ENCODE measurements at places on chromosomes 5 and 9.

DNA sequence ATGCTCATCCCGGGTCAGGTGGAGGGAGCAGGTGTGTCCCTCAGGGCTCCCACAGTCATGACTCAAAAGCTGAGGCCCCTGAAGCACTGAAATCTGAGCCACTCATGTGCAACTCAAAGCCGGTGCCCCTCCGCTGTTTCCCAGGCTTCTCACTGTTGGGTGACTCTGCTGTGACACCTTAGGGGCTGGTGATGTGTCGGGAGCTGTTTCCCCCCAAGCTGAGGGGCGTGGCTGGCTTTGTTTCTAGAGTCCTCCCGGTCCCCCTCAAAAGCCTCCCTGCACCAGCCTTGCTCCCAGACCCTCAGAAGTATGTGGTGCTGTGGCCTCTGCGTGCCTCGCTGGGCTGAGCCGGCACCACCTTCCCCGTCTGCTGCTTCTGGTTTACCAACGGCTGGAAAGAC, 39.7 kb downstream of the PLPP7 start:
- no peak for DNase-seq

GRCh38 chr5:9512457-9512856, 33.4 kb downstream of the SEMA5A start:
- DNase-seq, result no peak

DNA sequence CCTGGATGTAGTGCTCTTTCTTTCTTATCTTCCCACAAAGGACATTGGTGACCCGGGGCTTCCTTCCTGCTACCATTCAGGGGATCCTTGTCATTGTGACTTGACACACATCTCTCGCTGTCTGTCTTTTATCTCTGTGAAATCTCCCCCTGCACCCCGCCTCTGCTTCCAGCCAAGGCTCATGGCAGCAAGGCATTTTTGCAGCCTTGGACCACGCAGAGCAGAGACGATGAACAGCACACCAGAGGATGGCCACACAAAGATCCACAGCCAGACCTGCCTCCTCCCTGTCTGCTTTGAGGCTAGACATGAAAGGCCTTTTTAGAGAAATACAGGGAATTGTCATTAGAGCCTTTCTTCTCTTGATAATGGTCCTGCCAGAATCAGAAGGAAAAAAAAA, 549.1 kb downstream of the CDK5RAP2 start:
- DNase-seq, result no peak

DNA sequence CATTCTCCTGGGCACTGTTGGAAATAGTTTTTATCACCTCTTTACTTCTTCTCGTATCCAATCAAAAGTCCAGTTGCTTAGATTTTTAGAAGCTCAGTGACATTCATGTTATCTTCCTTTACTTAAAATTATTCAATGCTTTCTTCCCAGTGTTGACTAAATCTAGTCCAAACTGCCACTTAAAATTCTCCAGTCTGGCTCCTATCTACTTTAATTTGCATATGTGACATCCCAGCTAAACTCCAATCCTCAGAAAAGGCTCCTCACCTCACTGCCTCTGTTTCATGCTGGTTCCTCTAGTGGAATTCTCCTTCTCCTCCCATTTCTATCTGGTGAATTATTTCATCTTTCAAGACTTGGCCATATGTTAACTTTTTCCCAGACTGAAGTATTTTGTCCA, 1238.7 kb upstream of the WWC1 start:
- DNase-seq, result no peak

DNA sequence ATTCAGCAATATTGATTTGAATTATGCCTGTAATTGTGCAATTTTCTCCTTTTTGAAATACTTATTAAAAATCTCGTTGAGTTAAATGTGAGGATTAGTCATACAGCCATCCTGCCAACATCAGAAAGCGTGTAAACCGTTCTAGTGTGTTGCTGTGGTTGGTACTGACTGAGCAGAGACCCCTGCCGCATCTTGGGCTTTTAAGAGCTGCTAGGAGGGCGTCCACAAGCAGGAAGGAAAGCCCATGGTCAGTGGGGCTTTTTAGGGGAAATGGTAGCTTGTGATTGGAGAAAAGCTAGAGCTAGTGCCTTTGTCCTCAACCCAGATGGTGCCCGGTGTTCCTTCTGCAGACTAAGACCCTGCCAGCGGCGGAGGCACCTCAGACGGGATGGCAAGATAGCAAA, 1.3 kb downstream of the SDHA start:
- no peak for DNase-seq

DNA sequence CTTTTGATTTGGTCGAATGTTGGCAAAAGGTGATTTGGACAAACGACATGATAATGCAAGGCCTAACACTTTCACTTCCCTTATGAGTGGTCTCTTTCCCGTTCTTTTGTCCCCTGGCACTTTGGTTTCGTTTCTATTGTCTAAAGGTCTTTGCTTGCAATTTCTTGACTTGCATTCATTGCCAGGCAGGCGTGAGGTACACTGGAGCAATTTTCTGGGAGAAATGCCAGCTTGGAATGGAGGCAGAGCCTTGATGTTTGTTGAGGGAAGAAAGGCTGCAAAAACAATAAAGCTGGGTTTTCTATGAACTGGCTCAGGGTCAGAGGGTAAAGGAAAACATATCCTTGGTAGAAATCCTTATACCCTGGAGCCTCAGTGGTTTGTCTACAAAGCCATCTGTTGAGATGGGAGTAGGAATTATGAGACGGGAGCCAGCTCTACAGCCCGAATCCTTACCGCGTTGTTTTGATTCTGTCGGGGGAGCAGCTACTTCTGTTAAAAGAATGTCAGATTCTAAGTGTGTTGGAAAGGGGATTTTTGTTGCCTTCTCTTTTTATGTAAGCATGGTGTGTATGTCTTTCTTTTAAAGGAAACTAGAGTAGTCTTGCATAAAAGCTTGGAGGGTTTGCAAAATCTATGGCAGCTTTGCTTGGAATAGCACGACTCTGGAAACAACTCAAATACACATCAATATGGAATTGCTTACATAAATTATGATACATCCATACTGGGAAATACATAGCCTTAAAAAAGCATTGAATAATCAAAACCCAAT, 158.9 kb downstream of the RMI1 start:
- no peak for DNase-seq

GRCh38 chr5:87529486-87530076, 116.9 kb upstream of the CCNH start:
- DNase-seq, result no peak

DNA sequence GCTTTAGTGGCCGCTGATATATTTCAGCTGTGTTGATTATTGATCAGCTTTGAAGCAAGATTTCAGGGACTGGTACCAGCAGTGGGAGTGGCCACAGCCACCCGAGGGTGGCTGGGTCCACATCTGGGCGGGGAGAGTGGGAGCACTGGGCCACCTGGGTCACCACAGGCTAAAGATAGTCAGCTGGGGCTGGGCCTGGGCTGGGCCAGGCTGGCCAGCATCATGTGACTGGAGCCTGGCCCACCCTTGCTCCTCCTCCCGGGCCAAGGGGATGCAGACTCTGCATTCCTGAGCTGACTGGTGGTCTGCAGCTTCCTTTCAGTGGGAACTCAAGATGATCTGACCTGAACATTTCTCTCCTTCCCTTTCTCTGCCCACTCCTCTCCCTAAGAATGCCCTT, 27.1 kb downstream of the LARP1 start:
- DNase-seq, result no peak

- no peak for DNase-seq
Measured at GRCh38 chr5:80761176-80761575, 106.4 kb upstream of the DHFR start.

DNA sequence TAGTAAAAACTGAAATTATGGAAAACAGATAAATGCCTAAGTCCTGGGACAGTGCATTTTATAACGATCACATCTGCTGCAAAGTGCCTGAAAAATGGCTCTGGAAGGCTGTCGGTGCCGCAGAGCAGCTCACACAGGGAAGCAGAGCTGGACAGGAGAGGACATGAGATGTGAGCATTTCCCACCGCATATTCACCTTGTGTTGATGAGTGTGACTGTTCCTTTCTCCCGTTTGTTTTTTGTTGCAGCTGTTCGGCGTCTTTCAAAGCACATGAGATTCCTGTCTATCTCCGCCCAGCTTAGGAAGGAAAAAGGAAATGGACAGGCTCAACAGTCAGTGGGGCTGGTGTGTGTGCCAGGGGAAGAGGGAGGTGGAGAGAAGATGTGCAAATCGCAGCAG, 164.9 kb upstream of the SEMA6A start:
- no peak for DNase-seq

- no peak for DNase-seq
Measured at GRCh38 chr9:80878556-80878955, 810.8 kb downstream of the TLE1 start.

DNA sequence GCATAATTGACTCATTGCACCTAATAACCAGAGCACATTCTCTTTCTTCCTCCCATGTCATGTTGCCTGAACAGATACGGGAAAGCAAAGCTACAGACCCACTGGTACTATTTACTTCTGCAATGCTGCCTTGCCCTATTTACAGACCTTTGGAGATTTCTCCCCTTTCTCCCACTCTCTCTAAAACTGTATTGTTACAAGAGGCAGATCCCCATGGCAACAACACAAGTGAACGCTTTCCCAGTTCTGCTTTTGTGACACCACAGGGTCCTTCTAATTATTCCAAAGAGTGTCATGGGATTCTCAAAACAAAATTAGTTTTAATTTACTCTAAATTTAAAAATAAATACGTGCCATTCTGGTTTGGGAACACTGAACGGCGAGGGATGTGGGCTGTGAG, 104.7 kb downstream of the KCTD16 start:
- no peak for DNase-seq

- DNase-seq, result no peak
Measured at GRCh38 chr9:83472764-83473163, 65.4 kb downstream of the FRMD3 start.

DNA sequence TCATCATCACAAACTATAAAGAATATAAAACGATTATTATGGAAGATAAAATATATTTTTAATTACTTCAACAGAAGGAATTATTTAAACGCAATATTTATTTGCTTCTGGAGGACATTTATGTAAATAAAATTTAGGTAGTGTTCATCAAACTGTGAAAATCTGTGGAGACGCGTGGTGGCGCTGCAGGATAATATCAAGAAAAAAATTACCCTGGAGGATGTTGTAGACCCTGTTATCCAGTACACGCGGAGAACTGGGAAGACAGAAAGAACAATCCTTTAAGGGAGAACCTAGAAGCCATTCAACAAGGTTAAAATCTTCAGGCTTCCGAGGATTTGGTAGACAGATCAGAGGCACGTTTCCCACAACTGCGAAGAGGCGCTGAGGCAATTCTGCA, at the start of gene PCDHB12:
Gene PCDHB12, plus strand, starts transcription at position 242 of the 400 bp plus-strand sequence. CDS start 189 bp downstream, outside the sequence.
- DNase-seq, result no peak

GRCh38 chr9:91282292-91282691, 79.4 kb downstream of the AUH start:
- DNase-seq, result no peak

GRCh38 chr5:74765201-74765600, 1.7 kb downstream of the GFM2 start:
- no peak for DNase-seq

DNA sequence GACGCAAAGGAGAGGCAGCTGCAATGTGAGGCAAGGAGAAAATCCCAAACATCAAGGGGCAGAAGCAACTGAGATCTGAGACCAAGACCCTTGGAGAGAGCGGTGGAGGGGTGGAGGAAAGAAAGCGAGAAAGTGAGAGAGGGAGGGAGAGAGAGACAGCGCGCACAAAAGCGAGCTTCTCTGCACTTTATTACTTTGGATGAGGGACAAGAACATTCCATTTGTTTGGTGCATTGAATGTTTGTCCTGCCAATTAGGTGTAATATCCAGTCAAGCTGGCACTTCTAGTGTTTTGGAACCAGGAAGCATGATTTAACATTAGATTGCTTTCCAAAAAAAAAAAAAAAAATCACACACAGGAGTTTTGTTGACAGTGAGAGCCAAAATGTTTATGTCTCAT, 1.4 kb downstream of the CAST start:
- no peak for DNase-seq

DNA sequence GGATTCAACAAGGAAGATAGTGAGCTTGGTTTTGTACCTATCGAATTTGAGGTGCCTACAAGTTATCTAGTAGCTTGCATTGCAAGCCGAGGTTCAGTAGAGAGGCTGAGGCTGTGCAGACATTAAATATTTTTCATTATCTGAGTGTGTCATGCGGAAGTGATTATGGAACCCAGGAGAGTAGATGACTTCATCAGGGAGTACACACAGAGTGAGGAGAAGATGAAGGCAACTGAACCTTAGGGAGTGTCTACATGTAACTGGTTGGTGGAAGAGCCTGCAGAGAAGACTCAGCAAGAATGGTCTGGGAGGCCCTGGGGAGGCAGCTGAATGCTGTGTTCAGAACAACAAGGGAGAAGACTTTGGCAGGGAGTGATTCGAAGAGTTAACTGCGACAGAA, 393.9 kb downstream of the ARHGEF28 start:
- no peak for DNase-seq

GRCh38 chr5:10599113-10599512, 35.2 kb downstream of the ANKRD33B start:
- no peak for DNase-seq

DNA sequence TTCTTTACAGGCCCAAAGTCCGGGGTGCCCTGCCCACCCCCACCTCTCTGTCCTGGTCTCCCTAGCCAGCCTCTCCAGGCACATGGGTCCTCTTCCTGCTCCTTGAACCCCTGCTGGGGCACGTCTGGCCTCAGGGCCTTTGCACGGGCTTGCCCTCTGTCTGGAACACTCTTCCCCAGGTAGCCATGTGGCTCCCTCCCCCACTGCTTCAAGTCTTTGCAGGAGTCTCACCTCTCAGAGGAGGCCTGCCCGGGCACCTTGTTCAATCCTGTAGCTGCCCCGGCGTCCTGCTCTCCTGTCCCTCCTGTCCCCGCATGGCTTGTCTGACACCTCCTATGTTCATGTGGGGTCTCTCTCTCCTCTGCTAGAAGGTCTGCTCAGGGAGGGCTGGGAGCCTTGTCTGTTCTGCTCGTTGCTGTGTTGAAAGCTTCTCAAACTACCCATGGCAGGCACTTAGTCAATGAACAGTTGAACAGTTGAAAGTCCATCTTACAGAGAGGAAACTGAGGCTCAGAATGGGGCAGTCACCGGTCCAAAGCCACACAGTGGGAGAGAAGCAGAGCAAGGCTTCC, 241.4 kb downstream of the PBX3 start:
- no peak for DNase-seq

GRCh38 chr5:135106610-135107471, 72.8 kb upstream of the PITX1 start:
- DNase-seq, result no peak

DNA sequence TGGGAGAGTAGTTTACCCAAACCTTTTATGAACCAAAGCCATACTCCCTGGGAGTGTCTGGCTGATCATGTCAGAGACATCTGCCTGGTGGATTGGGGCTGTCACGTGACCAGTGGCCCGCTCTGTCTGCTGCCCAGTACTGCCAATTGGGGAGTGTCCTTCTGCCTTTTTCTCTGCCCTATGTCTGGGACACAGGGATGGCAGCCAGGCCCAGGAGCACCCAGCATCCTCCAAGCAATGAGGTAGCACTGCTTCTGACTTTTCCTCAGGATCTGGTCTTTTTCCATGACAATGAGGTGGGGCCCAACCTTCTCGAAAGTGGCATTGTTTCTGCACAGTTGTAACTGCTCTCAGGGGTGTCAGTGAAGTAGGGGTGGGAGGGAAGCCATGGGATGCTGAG, 21.8 kb downstream of the DAPK1 start:
- no peak for DNase-seq

DNA sequence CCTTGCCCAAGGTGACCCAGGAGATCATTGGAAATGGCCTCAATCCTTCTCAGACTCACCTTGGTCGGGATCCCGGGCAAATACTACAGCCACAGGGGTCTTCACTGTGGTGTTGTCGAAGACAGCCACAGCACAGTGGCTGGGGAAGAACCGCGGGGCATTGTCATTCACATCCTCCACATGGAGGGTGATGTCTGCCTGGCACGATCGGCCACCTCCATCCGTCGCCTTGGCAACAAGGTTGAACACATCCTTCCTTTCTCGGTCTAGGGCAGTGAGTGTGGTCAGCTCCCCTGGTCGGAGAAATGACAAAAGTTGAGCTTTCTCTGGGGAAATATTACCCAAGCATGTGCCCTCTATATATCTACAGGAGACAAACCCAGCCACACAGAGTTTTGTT, 56.8 kb downstream of the FAT2 start:
- DNase-seq, result no peak
